Heart right ventricle (tissue), 16 donors: ENCODE measurements at places on chromosomes 11 and 22. TPM values are rescaled to one million over a fixed set of nuclear protein-coding genes. Genes with fewer than 3 reads are reported as not detected.

Gene TP53I11
- polyA plus RNA-seq, result 26.9 TPM

Gene ARHGAP42
- 5.0 TPM for polyA plus RNA-seq

Gene CHST1
- polyA plus RNA-seq, result 5.2 TPM

Gene HORMAD2
- polyA plus RNA-seq, result not detected

Gene FAM181B
- polyA plus RNA-seq, result 0.29 TPM

Gene NPAS4
- polyA plus RNA-seq, result not detected

Gene KRTAP5-9
- polyA plus RNA-seq, result not detected

Gene ADAMTS8
- polyA plus RNA-seq, result 0.29 TPM

Gene CBLIF
- polyA plus RNA-seq, result not detected

Gene DDX6
- polyA plus RNA-seq, result 17.1 TPM

Gene OR4D5
- polyA plus RNA-seq, result not detected

Gene RRP8
- 16.1 TPM for polyA plus RNA-seq

Gene ST14
- polyA plus RNA-seq, result 0.73 TPM

Gene LRRC32
- 215 TPM for polyA plus RNA-seq

Gene RASD2
- polyA plus RNA-seq, result 3.1 TPM

Gene GDPD4
- not detected for polyA plus RNA-seq

Gene ELF5
- not detected for polyA plus RNA-seq

Gene XKR3
- not detected for polyA plus RNA-seq

Gene RPLP2
- 1,402 TPM for polyA plus RNA-seq

Gene KAT5
- 62.8 TPM for polyA plus RNA-seq

Gene DKK3
- 113 TPM for polyA plus RNA-seq

Gene TREH
- polyA plus RNA-seq, result 0.83 TPM

Gene MRGPRF
- polyA plus RNA-seq, result 7.9 TPM

Gene MB
- polyA plus RNA-seq, result 10,284 TPM

Gene NPTXR
- polyA plus RNA-seq, result 8.6 TPM

Gene TMEM9B
- 23.8 TPM for polyA plus RNA-seq

Gene OR52H1
- not detected for polyA plus RNA-seq

Gene MPZL2
- polyA plus RNA-seq, result 8.8 TPM

Gene C22orf23
- polyA plus RNA-seq, result 0.22 TPM

Gene PNPLA2
- 114 TPM for polyA plus RNA-seq

Gene CCDC81
- polyA plus RNA-seq, result 0.59 TPM

Gene MMP8
- polyA plus RNA-seq, result not detected

Gene BACE1
- 7.8 TPM for polyA plus RNA-seq

Gene MUC6
- 0.01 TPM for polyA plus RNA-seq

Gene PDGFD
- 6.0 TPM for polyA plus RNA-seq

Gene C22orf31
- polyA plus RNA-seq, result not detected

Gene HMBS
- polyA plus RNA-seq, result 39.7 TPM

Gene EFCAB6
- 0.44 TPM for polyA plus RNA-seq

Gene CLTCL1
- polyA plus RNA-seq, result 9.9 TPM

Gene TRPM5
- polyA plus RNA-seq, result not detected

Gene FOLR2
- 6.8 TPM for polyA plus RNA-seq

Gene CARNS1
- polyA plus RNA-seq, result 0.55 TPM

Gene TMEM191C
- 1.1 TPM for polyA plus RNA-seq
